ENCODE measurements at places on chromosomes 4 and X.
A peak's percentile ranks its signal among the peaks of the same experiment; 100 is the strongest.

- no peak for DNase-seq
These were observed 67.1 kb downstream of the KLHL8 start for GRCh38 chr4:87153078-87153870.

- no peak for DNase-seq
These were observed 180.3 kb upstream of the PPARGC1A start for GRCh38 chr4:24070117-24070516.

DNA sequence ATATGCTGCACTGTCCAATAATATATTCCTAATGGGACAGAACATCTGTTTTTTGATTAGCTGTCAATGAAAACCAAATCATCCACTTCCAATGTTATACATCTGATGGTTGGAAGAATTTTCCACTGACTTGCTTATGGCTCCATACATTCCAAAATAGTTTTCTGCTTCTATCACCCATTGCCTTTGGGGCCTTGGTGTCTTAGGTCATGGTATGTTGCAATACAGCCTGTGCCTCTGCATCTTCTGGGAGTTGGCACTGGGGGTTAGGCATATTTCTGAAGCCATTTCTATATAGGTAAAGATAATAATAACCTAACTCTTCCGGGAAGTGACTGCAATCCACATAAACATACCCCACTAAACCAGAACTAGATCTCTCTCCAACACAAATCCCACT is 53.2 kb upstream of the NR3C2 start:
- DNase-seq = no peak

- DNase-seq = no peak
These were observed 7.3 kb downstream of the SEC24B start for GRCh38 chr4:109440948-109441347.

- no peak for DNase-seq
These were observed 435.7 kb upstream of the FMR1 start for GRCh38 chrX:147476008-147476407.

DNA sequence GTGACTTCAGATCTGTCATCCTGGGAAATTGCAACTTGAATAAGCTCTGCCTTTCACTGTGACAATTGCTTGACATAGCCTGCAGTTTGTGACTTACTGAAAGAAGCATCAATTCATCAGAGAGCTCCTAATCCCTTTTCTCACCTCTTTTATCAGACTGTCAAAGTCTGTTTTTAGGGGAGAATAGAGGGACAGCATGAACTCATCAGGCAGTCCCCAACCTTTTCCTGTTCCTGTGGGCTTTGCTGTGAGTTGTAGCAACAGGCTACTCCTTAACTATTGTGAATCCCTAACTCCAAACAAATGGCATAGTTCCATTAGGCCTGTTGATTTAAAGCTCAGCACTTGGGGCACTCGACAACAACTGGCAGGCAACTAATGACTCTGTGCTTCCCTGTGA is 64.9 kb downstream of the DOCK11 start:
- DNase-seq = no peak

- DNase-seq = no peak
These were observed 60.7 kb downstream of the IL15 start for GRCh38 chr4:141697116-141697515.

- DNase-seq = no peak
These were observed 167.9 kb downstream of the SMIM20 start for GRCh38 chr4:26081795-26082498.

DNA sequence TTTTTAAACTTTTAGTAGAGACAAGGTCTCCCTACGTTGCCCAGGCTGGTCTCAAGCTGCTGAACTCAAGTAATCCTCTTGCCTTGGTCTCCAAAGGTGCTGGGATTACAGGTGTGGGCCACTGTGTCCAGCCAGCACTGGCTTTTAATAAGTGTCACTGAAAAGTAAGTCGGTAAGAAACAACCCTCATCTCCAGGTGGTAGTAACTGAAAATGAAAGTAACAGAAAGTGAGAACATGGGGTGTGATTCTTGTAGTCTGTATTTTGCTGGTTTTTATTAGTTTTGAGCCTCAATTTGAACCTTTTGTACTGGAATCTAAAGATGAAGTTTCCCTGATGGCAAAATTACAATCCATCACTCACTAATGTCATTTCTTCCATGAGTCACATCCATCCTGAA is 238.1 kb upstream of the AGA start:
- no peak for DNase-seq

- no peak for DNase-seq
These were observed 67.1 kb downstream of the CBR4 start for GRCh38 chr4:168942985-168943384.

DNA sequence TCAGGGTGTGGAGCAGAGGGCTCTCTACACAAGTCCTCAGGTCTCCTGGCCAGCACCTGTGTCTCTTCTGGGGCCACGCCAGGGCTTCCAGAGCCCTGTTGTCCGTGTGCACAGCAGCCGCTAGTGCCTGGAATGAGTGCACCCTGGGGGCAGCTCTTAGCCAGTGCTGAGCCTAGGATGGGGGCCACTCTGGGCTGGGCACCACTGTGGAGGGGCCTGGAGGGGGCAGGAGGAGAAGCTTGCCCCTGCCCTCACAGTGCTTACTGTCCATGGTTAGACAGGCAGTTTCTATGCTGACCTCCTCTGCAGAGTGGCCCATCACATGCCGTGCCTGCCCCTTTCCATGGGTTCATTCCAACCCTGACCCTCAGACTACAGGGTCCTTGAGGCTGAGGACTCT is 42.7 kb upstream of the GRPEL1 start:
- no peak for DNase-seq

DNA sequence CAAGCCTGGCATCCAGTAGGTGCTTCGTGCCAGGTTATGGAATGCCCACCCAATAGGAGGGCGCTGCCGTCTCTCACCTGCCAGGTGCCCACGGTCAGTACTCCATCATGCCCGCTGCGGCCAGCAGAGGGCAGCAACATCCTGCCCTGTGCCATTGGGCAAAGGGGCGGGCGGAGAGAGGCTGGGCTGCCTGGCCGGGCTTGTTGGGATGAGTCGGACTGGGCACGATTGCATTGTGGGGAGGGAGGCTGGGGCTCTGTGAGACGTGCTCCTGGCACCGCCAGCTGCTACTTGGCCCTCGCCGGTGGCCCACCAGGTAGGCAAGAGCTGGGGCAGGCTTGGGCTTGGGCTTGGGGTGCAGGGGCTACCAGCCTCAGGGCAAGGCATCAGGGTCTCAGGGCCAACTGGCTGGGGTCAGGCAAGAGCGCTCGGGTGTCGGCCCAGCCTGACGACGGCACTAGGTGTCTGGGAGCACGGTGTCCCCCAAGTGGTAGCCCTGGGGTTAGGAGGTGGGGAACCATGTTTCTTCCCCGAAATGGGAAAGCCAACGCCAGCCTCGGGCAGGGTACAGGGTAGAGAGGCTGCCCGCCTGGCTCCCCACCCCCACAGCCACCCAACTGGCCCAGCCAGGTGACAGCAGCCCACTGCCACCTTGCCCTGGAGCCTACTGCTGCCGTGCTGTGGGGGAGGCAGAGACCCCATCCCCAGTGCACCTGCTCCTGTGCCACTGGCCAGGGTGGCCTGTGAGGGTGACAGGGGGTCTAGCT is at the start of gene PLXNB3:
PLXNB3 (plus strand) TSS at position 261 of the 767 bp plus-strand sequence. CDS start 1,287 bp downstream, outside the sequence.
- peak; percentile 49 for DNase-seq

GRCh38 chrX:109760922-109761250 is 27.8 kb upstream of the ACSL4 start:
- DNase-seq = no peak

DNA sequence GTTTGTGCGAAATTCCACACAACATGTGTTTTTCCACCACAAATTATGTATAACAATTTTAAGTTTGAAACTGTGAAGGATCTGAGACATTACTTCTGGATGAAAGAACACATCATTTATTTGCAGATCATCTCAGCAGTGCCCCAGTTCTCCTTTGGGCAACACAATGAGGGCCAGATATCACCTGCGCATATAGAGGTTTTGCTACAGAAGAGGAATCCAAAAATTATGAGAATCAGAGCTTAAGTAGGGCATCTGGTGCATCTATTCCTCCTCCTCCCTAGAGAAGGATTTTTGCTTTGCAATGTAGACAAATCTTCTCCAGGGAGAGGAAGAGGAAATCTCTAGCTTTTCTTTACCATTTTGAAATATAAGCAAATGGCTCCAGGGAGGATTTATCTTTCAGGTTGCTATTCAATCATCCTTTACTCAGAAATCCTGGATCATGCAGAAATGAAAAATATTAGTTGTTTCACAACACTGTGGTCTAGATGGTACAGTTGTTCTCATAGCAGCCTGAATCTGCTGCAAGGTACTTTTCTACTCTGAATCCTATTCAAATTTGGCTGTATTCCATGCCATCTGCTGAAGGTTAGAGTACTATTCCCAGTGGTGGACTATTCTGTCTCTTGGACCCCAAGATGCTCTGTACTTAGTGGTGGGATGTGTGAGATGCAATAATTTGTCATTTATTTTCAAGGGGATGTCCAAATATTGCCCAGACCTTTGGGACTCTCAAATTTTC is 132.1 kb downstream of the SNCA start:
- no peak for DNase-seq

DNA sequence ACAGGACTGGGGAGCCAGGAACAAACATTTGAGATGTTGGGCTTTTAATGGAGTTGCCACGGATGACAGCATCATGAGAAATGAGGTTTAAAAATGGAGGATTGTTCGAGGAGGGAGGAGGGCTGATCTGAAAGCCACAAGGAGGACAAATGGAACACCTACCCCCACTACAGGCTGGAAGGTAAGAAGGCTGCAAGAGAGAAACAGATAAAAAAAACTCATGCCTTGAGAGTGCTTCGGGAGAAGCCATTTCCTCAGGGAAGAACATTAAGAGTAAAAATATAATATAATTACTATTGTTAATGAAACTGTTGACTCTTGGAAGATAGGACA is 119.5 kb upstream of the MAP9 start:
- no peak for DNase-seq

All from activated CD4-positive, CD25-positive, alpha-beta regulatory T cell (primary cell).